ENCODE measurements at places on chromosomes 13 and 19.
A peak's percentile ranks its signal among the peaks of the same experiment; 100 is the strongest.

- no peak for DNase-seq
Observed at GRCh38 chr13:62038214-62038613, 622.6 kb upstream of the PCDH20 start.

DNA sequence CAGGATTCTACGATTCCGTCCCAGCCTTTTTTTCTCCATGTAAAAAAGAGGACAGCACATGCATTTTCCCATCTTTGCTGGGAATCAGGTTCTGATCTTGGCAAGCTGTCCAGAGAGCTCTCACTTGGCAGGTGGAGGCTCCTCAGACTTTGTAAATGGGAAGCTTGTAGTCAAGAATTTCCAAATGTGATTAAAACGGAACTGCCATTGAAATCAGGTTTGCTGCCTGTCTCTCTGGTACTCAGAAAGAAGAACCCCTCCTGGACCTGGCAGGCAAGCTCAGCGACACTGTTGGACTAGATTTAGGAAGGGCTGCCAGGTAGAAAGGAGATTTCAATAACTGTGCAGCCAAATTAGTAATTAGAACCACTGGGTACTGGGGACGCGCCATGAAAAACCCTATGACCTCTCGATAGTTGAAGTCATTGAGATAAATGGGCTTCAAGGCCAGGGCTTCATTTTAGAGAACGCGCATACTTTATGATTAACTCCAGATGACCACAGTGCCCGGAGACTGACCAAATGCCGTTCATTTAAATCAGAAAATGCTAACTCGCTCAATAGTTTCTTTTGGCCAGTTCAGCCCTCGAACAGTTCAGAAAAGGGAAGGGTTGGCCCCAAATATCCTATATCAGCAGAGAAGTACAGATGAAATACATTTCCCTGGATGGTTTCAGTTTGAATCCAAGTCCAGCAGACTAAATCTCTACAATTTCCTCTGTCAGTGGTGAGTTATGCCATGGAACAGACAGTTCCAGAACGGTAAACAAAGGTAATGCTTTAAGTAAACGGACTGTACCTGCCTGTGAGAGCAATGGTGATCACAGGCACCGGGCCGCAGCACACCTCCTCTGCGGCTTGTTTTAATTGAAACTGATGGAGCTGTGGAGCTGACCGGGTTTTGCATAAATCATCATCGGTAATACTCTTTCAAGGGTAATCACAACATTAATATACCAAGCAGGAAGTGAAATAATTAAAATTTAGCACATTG, 517.4 kb downstream of the RFC3 start:
- no peak for DNase-seq

DNA sequence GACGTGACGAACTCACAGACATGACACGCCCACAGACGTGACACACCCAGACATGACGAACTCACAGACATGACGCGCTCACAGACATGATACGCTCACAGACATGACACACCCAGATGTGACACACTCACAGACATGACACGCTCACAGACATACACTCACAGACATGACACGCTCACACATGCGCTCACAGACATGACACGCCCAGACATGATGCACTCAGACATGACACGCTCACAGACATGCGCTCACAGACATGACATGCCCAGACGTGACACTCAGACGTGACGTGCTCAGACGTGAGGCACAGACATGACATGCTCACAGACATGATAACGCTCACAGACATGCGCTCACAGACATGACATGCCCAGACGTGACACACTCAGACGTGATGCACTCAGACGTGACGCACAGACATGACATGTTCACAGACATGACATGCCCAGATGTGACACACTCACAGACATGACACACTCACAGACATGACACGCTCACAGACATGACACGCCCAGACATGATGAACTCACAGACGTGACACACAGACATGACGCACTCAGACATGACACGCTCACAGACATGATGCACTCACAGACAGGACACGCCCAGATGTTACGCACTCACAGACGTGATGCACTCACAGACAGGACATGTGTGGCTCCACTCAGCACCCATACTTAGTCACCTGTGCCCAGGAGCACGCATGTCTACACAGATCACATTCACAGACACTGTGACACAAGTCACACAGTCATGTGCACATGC, 8.1 kb downstream of the ERFL start:
- no peak for DNase-seq

DNA sequence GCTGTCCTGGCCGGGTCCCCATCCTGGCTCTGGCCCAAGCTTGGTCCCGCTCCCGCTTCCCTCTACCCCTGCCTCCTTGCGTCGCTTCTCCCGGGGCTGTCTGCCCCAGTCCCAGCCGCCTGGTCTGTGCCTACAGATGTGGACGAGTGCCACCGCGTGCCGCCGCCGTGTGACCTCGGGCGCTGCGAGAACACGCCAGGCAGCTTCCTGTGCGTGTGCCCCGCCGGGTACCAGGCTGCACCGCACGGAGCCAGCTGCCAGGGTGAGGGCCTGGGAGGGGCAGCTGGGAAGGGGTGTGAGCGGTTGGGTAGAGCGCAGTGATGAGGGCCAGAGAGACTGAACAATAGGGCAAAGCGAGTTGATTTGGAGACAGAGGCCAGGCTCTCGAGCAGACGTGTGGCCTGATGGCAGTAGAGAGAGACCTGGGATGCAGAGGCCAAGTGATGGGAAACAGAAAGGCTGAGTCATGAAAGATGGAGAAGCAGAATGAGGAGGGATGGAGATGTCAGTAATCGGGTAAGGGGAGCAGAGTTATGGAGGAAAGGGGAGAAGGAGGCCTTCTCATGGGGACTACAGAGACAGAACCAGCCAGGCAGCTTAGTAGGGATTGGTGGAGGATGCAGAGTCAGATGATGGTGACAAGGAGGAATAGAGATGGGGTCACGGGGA, 9.4 kb downstream of the LTBP4 start:
- DNase-seq: peak; percentile 71

- DNase-seq: no peak
Observed at GRCh38 chr13:59236944-59237343, 926.8 kb downstream of the DIAPH3 start.

GRCh38 chr13:94878602-94879165, 166.3 kb upstream of the SOX21 start:
- DNase-seq: no peak

- no peak for DNase-seq
Observed at GRCh38 chr13:30863231-30863630, 42.8 kb upstream of the MEDAG start.

DNA sequence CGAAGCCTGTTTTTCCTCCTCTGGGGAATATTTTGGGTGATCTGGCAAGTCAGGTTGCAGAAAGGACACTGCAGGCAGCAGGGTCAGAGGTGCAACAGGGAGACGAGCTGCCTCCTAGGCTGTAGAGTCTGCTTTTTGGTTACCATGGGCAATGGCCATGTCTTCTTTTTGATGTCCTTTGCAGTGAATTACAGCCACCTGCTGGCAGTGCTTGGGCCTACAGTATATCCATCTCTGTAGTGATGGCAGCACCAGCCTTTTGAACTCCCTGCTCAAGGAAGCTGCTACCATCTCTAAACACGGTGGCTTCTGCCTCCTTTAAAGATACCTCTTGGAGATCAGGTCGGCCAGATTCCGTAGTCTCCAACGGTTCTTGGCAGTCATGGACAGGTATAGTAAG, 73.9 kb downstream of the WTIP start:
- no peak for DNase-seq

DNA sequence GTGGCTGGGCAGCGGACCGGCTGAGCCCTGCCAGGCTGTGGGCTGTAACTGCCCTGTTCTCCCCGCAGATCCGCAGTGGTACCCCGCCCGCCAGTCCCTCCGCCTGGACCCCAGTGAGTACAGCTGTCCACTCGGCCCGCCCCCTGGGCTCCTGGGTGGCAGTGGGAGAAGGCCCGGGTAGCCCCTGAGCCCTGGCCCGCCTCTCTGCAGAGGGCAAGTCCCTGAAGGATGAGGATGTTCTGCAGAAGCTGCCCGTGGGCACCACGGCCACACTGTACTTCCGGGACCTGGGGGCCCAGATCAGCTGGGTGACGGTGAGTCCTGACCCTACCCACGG, 8.3 kb downstream of the NDUFB7 start:
- no peak for DNase-seq

DNA sequence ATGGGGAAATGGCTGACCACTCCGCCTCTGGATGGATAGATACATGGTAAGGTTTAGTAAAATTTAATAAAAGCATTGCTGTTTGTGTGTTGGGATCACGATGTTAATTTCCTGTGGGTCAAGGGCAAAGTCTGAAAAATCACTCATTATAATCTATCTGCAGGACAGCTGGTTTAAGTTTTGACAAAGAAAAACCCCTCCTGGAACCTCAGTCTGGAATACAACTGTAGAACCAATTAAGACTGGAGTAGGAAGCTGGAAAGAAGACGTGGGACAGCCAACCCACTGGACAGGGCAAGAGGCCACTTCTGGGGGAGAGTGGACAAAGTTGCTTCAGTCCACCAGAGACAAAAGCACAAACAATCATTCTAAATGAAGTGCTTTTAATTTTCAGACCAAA, 1.6 kb upstream of the PRKACA start:
- no peak for DNase-seq

GRCh38 chr13:98581971-98582702, 5.2 kb upstream of the STK24 start:
- no peak for DNase-seq

DNA sequence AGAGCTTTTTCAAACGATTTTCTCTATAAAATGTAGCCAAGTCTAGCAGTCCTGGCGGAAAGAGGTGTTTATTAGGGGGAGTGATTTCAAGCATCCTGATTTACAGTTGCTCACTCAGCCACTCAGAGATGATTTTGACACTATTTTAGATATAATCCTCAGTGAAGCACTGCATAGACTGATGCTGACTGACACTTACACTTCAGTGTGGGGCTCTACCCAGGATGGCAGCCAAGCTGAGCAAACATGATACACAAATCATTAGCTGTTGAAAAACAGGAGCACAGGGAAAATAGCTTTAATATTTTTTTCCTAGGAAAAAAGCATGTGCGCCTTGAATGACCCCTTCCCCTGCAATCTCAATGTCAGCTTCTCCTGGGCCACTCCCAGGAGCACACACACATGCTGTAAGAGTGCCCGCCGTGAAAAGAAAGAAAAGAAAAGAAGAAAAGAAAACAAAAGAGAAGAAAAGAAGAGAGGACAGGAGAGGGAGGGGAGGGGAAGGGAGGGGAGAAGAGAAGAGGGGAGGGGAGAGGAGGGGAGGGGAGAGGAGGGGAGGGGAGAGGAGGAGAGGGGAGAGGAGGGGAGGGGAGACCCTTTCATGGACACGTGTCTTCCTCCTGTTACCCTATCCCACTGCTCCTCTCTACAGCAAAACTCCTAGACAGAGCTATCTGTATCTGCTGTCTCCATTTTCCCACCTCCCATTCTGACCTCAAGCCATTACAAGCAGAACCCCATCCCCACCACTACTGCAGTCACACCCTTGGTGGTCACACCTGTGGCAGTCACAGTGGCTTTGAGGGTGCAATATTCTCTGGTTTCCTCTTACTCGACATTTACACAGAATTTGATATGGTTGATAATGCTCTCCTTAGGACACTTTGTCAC, 36.4 kb downstream of the RCBTB2 start:
- DNase-seq: no peak

DNA sequence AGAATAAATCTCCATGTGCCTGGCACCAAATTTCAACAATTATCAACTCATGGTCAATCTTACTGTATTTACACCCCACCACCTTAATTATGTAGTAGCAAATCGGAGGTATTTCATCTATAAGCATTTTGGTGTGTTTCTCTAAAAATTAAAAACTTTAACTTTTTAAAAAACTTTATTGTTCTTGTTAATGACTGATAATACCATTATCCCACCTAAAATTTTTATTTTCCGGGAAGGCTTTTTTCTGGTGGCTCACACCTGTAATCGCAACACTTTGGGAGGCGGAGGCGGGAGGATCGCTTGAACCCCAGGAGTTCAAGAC, 453 bp upstream of the PDCD2L start:
- no peak for DNase-seq

DNA sequence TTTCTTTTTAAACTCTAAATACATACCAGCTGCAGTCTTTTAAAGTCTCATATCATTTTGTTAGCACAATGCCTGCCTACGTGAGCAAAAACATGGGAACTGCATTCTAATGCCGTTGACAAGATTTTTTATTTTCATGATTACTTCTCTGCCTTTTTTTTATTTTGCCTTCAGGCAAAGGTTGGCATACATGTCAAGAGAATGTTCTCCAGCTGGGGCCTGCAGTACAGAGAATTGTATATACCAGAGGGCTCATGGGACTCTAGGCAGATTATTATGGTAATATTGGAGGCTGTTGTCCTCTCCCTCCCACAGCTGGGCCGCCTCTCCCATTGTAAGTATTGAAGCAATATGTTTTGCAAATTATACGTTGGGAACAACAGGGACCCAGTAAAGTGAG, 53.9 kb upstream of the OBI1 start:
- DNase-seq: no peak

DNA sequence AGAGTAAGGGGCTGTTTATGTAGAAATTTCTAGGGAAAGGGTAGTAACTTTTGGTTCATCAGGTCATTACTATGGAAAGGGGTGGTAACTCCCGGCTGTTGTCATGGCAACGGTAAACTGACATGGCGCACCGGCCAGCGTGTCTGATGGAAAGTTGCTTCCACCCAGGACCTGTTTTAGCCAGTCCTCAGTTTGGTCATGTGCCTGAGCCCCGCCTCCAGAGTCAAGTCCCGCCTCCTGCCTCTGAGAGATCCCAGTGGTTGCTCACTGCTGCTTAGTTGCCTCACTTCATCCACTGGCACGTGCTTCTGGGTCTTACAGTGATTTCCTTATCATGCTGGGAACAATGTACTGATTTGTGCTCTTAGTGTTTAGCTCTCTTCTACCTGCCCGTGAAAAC, 455.2 kb upstream of the ZNF507 start:
- DNase-seq: no peak

- no peak for DNase-seq
Observed at GRCh38 chr13:98557937-98558792, 18.7 kb downstream of the STK24 start.

DNA sequence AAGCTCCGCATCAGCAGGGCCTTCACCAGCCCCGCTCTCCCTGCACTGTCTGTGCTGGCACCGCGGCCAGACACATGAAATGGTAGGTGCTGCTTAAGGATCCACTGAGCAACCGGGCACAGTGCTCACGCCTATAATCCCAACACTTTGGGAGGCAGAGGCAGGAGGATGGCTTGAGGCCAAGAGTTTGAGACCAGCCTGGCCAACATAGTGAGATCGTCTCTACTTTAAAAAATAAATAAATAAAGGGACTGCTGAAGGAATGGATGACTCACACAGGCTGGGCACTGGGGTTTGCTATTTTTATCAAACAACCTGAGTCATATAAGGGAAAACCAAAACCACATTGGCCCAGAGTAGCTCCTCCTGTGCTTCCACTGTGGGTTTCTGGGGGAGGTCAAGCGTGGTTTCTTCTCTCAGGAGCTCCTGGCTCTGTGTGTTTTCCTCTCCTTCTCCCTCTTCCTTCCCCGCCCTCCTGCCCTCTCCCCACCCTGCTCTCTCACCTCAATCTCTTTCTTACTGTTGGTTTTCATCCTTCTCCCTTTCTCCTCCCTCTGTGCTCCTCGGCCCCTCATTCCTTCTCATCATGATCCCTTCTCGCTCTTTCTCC, 21.3 kb downstream of the VRK3 start:
- peak; percentile 56 for DNase-seq

GRCh38 chr13:83882606-83882959, 309 bp upstream of the SLITRK1 start:
- DNase-seq: no peak

Measured in activated CD4-positive, alpha-beta T cell treated with anti-CD3 and anti-CD28 coated beads, Interleukin-2, amount 50 U/mL, for 48 hours (primary cell).